ENCODE measurements at places on chromosomes 16 and 17.

DNA sequence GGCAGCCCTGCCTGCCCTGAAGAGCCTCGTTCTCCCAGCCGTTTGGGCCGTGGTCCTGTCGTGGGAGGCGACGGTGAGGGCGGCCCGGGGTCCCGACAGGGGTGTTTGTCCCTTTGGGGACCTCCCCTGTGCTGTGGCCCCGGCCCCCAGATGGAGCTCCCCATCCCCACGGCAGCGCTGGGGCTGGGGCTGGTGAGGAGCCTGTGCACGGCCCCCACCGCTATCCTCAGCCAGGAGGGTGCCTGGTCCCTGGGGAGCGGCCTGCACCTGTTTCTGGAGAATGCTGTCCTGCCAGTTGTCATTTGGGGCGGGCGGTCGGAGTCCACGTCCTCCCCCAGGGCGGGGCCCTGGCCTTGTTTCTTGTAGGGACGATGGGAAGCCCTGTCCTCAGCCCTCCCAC, 6.6 kb downstream of the CAPN15 start:
- no peak for DNase-seq

- no peak for DNase-seq
These were observed 20.8 kb downstream of the GOSR2 start for GRCh38 chr17:46943501-46944393.

DNA sequence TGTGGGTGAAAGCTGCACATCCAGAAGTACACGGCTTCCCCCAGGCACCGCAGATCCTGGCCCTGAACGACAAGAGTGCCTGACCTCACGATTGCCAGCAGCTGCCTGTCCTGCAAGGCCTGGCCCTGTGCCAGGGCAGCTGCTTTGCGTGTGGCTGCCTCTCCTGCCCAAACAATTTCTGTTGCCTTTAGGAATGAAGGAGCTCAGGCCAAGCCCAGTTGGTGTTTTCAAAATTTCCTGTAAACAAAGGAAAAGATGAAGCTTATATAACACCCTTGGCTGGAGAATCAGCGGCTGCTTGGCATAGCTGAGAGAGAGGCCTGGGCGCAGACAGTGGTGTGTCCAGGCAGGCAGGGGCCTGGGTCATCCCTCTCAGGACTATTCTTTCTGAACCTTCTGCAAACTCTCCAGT, 11.7 kb upstream of the SLC47A2 start:
- no peak for DNase-seq

- DNase-seq: no peak
These were observed 72.5 kb upstream of the ZNF423 start for GRCh38 chr16:49928176-49929041.

DNA sequence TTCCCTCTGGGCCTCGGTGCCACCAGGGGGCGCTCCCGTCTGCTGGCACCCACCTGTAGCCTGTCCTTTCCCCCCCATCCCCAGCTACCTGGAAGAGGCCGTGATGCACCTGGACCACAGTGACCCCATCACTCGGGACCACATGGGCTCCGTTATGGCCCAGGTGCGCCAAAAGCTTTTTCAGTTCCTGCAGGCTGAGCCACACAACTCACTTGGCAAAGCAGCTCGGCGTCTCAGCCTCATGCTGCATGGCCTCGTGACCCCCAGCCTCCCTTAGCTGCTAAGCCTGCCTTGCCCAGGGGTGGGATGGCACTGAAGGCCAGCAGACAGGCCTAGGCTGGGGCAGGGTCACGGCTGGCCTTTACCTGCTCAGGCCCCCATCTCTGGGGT, 818 bp upstream of the NRN1L start:
- no peak for DNase-seq

- DNase-seq: no peak
These were observed 6.6 kb downstream of the SEC14L1 start for GRCh38 chr17:77147357-77147801.

- no peak for DNase-seq
These were observed 108.1 kb downstream of the IRX3 start for GRCh38 chr16:54178478-54178976.

DNA sequence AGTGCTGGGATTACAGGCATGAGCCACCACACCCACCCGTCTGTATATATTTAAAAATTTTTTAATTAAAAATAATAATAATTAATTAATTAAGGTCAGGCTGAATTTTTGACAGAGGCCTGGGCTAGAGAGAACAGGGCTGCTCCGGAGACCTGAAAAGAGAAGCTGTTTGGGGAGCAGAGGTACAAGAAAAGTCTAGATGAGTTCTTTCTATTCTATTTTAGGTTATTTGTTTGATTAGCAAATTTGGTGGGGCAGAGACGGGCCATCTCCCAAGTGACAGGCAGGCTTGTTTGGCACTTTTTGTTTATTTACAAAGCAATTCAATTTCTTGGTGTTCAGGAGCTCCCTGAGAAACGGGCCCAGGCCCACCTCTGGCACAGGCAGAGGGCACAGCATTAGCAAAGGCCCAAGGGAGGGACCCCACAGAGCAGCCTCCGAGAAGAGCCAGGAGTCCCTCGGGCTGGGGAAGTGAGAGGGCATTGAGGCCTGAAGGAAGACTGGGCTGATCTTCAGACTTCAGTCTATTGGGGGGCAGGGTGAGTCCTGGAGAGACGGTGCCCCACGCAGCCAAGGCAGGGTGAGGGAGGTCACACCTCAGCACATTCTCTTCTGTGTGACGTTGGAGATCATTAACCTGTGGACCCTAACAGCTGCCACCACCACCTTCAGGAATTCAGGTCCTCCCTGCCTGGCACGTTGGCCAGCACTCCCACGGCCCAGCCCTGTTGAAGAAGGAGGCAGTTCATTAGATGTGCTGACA, 10.8 kb upstream of the RIPOR1 start:
- no peak for DNase-seq

GRCh38 chr17:73658821-73659515, 14.7 kb upstream of the SDK2 start:
- no peak for DNase-seq

GRCh38 chr16:57632568-57632967, 4.1 kb downstream of the ADGRG1 start:
- no peak for DNase-seq

GRCh38 chr17:7589204-7589868, 558 bp downstream of the SOX15 start:
- DNase-seq: no peak

DNA sequence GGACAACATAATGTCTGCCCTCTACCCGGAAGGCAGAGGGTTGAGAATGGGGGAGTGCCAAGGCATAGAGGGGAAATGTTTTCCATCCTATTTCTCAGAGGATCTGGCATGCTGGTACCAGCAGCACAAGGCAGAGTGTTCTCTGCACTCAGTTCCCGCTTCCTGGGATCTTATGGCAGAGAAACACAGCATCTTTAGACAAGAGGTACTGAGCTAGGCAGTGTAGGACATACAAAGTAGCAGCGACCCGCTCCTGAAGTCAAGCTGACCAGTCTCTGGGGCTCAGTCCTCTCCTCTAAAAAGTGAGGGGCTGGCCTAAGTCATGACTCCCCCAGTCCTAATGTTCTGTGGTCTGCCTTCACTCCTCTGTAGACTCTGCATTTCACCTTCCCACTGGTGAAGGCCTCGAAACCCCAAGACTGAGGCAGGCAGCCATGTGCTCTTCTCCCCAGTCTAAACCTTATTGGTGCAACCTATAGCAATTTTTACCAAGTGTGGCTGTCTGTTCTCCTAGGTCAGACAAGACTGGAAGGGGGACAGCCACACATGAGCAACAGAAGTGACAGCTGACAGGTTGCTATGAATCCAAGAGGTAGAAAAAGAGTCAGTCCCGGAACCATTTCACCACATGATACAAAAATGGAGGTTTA, 11.3 kb upstream of the TSPOAP1 start:
- no peak for DNase-seq

DNA sequence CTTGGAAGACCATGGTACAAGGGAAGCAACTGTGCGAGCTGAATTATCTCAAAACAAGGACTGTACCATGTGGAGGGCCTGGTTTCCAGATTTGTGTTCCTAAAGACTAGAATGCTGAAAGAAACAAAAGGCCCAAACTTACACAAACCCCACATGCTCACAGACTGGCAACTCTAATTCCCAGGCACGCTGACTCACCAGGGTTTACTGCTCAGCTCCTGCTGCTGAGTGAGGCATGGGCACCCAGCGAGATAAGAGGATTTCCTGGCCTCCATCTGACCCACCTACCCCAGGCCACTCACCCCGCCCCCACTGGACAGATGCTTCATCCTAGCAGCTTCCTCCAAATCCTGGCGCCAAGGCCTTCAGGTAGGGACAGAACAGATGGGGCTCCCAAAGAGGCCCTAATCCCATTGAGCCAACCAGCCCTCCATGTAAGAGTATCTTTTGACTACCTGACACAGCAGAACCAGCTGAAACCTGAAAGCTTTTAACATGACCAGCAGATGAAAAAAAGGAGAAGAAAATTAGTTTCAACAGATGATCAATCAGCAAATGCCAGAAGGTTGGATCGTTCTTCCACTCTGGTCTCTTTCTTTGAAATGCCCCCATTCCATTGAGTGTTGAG, 33.9 kb downstream of the DCUN1D3 start:
- DNase-seq: no peak

GRCh38 chr16:57791195-57791892, 10.9 kb downstream of the KIFC3 start:
- DNase-seq: no peak

- no peak for DNase-seq
These were observed 273.7 kb downstream of the SOX9 start for GRCh38 chr17:72394531-72394930.

- DNase-seq: no peak
These were observed 349.2 kb upstream of the HSBP1 start for GRCh38 chr16:83458612-83459011.

DNA sequence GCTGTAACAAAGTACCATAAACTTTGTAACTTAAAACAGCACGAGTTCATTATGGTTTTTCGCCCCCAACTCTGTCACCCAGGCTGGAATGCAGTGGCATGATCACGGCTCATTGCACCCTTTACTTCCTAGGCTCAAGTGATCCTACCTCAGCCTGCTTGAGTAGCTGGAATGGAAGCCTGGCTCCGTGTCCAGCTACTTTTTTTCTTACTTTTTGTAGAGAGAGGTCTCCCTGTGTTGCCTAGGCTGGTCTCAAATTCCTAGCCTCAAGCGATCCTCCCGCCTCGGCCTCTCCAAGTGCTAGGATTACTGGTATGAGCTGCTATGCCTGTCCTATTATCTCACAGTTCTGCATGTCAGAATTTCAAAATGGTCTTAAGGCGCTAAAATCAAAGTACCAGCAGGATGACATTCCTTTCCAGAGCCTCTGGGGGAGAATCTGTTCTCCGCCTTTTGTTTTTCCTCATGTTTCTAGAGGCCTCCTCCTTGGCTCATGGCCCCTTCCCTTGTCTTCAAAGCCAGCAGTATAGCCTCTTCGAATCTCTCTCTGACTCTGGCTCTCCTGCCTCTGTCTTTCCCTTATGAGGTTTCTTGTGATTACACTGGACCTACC, 10.1 kb upstream of the PRM1 start:
- DNase-seq: no peak

- DNase-seq: no peak
These were observed 67.7 kb downstream of the CYLD start for GRCh38 chr16:50809561-50809960.

GRCh38 chr17:14693382-14693781, 392.5 kb downstream of the HS3ST3B1 start:
- no peak for DNase-seq

GRCh38 chr16:63697736-63698135, 1424.1 kb downstream of the CDH11 start:
- no peak for DNase-seq

GRCh38 chr16:11046382-11046931, 102.1 kb downstream of the CLEC16A start:
- no peak for DNase-seq

- no peak for DNase-seq
These were observed 575.9 kb downstream of the WWOX start for GRCh38 chr16:78675312-78675711.

- no peak for DNase-seq
These were observed 84.3 kb downstream of the CYTH1 start for GRCh38 chr17:78697554-78698343.

DNA sequence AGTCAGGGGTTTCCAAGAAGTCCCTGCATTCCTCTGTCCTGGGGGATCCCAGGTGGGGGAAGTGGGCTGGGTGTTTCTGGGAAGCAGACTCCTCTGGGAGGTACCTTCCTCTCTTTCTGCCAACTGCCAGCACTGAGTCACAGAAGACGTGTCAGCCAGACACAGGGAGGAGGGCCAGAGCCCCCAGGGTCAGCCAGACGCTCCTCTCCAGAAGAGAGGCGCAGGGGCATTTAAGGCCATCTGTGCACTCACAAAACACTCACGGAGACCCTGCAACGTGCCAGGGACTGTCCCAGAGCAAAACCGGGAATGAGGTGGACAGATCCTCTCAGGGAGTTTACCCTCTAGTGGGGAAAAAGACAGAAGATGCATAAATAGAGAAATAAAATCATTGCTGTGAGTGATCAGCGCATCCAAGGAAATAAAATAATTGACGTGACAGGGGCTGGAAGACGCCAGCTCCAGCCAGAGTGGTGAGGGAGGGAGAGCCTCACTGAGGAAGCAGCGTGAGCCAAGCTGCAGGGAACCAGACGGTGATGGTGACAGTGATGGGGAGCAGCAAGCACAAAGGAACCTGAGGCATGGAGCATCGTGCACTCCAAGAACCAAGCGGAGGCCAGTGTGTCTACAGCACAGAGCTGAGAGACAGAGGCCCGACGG, 105.4 kb downstream of the ZNF423 start:
- no peak for DNase-seq

DNA sequence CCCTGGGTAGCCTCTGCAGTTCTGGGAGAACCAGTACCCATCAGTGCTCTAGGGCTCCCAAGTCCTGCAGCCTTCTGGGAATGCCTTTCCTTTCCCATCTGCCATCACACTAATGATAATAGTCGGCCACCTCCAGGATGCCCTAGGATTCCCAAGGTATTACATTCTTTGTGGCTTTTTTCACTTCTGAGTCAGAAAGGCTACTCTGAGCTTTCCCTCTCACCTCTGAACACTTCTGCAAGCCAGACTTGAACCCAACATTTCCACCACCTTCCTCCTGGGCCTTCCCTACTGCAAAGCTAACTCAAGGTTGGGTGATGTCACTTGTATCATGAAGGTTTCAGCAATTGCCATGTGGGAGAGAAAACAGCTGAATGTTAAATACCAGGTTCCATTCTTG, 49.7 kb upstream of the CCL2 start:
- DNase-seq: no peak

GRCh38 chr16:49179714-49180330, 101.8 kb downstream of the CBLN1 start:
- no peak for DNase-seq

GRCh38 chr17:879546-880442, 97.6 kb downstream of the MRM3 start:
- DNase-seq: no peak
